ENCODE measurements at places on chromosomes 12 and 14.

DNA sequence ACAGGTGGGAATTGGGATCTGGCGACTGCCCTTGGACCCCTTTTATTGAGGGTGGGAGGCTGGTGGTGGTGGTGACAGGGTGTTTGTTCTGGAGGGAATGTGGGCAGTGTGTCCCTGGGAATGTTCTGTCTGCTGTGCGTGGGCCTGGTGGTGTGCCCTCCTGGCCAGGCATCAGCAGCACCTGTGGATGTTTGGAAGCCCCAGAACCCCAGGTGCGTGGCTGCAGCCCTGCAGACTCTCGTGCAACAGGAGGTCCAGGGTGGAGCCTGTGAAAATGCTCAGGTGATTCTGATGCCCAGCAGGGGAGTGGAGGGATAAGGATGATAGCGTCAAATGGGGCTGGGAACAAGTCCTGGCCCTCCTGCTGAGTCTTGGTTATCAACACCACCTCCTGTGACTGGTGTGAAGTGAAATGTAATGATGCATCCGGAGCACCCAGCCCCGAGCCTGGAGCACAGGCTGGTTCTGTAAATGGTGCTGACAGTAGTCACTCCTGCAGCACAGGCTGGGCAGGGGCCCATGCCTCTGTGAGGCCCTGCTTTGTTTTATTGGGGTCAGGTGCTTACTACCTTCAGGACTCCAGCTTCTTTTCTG is 176.6 kb downstream of the TSPAN9 start:
- DNase-seq, result no peak

DNA sequence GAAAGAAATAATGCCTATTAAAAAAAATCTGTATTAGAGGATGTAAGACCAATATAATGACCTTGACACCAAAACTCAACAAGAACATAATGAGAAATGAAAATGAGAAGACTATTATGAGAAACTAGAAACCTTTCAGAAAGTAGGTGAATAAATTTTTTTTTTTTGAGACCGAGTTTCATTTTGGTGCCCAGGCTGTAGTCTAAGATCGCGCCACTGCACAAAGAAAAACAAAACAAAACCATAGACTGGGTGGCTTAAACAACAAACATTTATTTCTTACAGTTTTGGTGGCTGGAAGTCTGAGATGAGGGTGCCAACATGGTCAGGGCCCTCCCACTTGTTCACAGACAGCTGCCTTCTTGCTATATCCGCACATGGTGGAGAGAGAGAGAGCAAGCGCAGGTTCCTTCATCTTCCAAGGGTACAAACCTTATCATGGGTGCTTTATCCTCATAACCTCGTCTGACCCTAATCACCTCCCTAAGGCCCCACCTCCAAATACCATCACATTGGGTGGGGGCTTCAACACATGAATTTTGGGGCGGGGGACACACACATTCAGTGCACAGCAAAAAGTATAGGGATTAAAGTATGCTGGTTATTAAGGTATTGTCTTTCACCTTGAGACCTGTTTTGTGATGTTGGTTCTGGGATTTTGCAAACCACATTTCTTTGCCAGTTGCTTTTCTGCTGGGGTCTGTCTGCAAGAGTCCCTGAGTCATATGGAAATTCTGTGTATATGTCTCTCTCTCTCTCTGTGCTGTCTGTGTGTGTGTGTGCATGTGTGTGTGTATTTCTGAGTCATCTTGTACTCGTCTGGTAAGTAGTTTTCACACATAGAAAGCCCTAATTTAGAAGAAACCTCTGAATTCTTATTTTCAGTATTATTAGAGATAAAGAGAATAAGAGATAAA is 26.2 kb downstream of the ZCRB1 start:
- DNase-seq, result no peak

GRCh38 chr14:70707138-70708038 is 65.7 kb downstream of the TTC9 start:
- no peak for DNase-seq

GRCh38 chr12:87618199-87618598 is 411.0 kb downstream of the C12orf50 start:
- no peak for DNase-seq

DNA sequence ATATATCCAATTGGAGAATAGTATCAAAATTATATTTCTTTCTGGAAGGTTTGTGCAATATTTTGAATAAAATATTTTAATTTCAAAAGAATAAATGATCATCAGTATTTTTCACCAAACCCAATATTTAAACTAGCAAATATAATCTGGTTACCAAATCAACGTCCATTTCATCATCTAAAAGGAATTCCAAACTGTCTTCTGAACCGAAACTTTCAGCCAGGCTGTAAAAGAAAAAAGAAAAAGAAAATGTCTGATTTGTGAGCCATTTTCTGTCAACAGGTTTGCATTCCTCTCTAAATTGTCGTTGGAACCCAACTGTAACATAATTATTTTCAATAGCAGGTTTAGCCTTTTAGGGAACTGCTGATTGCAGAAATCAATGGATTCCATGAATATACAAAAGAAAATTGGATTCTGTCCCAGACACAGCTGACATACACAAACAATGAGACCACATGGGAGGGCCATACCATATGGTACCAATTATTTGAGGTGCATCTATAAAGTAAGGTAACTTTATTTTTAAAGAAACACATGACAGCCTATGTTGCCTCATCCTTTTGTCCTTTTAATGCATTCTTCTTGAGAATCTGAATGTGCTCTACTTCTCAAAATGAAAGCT is 22.7 kb downstream of the SNRPF start:
- no peak for DNase-seq

- DNase-seq, result no peak
Measured at GRCh38 chr12:115017346-115017745, 333.4 kb upstream of the TBX3 start.

- no peak for DNase-seq
Measured at GRCh38 chr12:115922952-115923564, 354.4 kb downstream of the MED13L start.

DNA sequence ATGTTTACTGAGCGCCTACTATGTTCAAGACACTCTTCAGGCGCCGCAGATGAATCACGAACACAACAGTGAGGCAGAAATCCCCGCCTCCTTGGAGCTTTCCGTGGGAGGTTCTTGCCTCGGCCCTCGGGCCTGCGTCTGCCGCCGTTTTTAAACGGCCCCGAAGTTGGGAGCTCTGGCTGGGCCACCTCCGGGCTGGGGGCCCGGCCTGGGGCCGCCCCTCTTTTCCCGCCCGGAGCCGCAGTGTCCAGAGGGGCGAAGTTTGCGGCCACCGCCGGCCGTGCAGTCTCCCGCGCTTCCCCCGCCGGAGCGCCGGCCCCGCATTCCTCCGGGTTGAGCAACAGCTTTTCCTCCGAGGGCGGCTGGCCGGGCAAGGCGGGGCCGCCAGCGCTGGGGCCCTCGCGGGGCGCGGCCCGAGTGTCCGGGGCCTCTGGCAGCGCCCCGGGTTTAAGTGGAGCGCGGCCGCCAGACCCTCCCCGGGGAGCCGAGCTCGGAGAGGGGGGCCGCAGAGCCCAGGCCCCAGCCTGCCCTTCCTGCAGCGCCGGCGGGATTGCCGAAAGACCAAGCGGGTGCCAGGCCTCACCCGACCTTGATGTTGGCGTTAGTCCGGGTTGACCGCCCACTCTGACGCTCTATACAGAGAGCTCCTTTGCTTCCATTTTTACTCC is 18.7 kb upstream of the CTDSP2 start:
- DNase-seq, result no peak

GRCh38 chr14:75822522-75823141 is 159.2 kb downstream of the TGFB3 start:
- DNase-seq, result no peak

GRCh38 chr12:105480162-105480561 is 149.7 kb downstream of the C12orf75 start:
- DNase-seq, result peak; percentile 24

GRCh38 chr12:94686834-94687628 is 36.7 kb upstream of the TMCC3 start:
- DNase-seq, result no peak

All from renal pelvis (tissue), 12 donors.